ENCODE measurements at places on chromosomes 12 and 14. TPM values are rescaled to one million over a fixed set of nuclear protein-coding genes. Genes with fewer than 3 reads are reported as not detected.

Gene RD3L
- total RNA-seq, result not detected

Gene LRRC10
- not detected for total RNA-seq

Gene TRPV4
- total RNA-seq, result 1.0 TPM

Gene DDIT3
- 3.9 TPM for total RNA-seq

Gene DAO
- total RNA-seq, result not detected

Gene HELB
- 11.9 TPM for total RNA-seq

Gene OR4E2
- not detected for total RNA-seq

Gene DPY19L2
- total RNA-seq, result 10.8 TPM

Gene KRT79
- 0.21 TPM for total RNA-seq

Gene GRIP1
- 13.7 TPM for total RNA-seq

Gene HOXC10
- not detected for total RNA-seq

Gene DPF3
- total RNA-seq, result 1.0 TPM

Gene HOXC5
- total RNA-seq, result not detected
